Ascending aorta (tissue), 2 donors: ENCODE measurements at places on chromosomes 12 and 14.

- no peak for DNase-seq
Observed at GRCh38 chr12:17456486-17456885, 633.5 kb downstream of the RERGL start.

GRCh38 chr14:95250140-95250769, 69.5 kb downstream of the CLMN start:
- DNase-seq = no peak

GRCh38 chr12:57641699-57642442, 8.9 kb upstream of the B4GALNT1 start:
- DNase-seq = no peak

DNA sequence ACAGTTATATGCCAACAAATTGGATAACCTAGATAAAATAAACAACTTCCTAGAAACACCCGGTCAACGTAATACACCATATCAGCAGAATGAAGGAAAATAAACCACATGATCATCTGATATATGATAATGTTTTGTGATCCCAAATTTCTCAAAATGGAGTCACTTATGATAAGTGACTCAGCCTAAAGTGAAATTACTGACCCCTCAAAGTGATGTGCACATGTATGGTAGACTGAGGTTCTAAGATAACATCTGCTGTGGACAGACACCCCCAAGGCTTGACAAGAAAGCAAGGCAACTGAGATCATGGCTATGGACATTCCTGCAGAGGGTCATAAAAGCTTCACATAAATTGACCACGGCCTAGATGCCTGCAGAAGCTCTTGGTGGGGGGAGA, 105.1 kb upstream of the DCN start:
- DNase-seq = no peak

DNA sequence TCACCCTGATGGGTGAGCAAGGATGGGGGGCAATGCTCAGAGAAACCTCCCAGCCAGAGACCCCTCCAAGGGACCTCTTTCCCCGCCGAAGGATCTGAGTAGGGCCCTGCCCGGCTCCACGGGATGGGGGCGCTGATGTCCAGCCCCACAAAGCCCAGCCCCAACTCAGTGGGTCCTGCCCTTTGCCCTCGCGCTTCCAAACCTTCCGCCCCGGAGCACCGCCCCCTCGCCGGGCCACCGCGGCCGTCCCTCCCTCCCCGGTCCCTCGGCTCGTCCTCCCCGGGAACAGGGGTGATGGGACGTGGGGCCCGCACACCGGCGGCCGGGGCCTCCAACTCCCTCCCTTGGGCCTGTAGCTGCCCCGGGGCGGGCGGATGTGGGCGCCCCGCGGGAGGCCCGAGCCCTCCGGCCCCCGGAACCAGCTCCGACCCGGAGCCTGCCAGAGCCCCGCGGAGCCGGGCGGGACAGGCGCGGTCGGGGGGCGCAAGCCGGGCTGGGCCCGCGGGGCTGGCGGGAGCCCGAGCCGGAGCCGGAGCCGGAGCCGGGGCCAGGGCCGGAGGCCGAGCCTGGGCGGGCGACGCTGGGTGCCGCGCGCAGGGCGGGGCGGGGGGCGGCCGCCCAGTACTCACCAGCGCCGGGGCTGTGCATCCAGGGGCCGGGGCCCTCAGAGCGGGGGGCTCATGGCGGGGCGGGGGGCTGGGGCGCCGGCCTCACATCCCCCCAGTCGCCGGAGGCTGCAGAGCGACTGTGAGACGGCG, 386 bp downstream of the HDAC7 start:
- peak; percentile 82 for DNase-seq

DNA sequence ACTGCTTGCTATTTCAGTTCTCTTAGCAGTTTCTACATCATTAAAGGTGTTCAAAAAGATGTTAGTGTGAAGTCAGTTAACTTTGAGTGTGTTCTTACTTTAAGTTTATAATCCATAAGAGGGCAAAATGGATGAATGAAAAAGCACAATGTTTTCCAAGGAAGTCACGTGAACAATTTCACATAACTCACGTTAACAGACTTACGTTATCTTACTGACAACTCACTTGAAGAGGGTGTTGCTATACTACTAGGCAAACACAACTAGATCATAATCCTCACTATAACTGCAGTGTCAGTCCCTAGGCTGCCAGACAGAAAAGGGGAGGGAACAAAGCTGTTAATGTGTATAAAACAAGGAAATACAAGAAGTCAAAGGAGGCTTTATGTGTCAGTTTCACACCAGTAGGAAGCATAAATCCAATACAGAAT, 6.4 kb downstream of the SLC2A13 start:
- no peak for DNase-seq

GRCh38 chr12:7501031-7501588, 2.5 kb downstream of the CD163 start:
- no peak for DNase-seq

DNA sequence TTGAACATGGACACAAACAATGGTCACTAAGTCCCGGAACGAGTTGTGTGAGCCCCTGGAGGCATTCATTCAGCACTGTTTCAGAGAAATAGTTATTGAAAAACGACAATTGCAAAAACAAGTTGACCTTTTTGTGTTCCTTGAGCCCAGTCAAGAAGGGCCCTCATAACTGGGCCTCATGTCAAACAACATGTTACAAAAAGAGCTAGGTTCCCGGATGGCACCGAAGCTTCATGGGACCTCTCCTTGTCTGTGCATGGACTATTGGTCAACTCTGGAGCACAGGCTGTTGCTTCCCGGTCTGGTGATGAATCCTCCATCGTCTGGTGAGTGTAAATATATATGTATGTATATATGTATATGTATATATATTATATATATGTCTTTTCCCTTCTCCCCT, 176.6 kb downstream of the ALG10 start:
- no peak for DNase-seq

DNA sequence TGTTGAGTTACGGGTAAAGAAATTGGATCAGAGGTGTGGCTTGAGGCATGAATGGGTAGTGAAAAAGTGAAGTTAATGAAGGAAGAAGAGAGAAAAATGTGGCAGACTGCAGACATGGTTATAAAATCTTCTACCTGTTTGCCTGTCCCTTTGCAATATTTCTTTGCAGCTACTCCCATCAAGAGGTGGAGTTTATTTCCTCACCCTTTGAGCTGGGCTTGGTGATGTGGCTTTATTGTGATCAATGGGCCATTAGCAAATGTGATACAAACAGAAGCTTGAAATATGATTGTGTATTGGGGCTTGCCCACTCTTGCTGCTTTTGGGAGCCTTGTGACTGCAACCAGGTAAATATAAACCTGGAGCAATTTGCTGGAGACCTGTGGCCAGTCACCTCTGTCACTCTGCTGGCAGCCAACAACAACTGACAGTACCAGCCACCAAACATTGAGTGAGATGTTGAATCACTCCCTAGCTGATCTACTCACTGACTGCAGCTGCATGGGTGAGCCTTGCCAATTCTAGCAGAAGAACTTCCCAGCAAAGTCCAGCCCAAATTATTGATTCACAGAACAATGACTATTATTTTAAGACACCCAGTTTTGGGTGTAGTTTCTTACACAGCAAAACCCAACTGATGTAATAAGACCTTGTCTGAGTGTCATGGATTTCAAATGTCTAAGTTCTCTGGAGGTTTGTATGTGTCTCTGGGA, 151.0 kb upstream of the ATP2B1 start:
- no peak for DNase-seq

DNA sequence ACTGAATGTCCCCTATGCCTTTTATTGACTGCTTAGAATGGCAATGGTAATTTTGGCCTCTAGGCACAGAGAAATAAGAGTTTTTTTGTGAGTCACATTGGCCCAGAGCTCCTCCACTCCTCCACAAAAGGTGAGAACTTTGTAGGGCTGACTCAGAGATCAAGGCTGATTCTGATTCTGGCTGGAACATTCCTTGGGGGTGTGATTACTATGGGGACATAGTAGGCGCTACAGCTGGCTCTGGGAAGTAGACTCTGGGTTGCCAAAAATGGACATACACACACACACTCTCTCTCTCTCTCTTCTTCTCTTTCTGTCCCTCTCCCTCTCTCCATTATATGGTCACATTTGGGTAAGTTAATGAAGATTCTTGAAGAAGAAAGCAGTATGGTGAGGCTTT, 174.6 kb upstream of the DDHD1 start:
- no peak for DNase-seq

DNA sequence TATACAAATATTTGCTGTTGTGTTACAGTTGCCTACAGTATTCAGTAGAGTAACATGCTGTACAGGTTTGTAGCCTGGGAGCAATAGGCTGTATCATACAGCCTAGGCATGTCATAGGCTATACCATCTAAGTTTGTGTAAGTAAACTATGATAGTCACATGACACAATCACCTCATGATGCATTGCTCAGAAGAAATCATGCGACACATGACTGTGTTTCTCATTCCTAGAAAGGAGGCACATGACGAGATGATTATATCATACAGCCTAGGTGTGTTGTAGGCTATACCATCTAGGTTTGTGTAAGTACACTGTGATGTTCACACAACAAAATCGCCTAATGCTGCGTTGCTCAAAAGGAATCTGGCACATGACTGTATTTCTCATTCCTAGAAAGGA, 31.9 kb downstream of the NOPCHAP1 start:
- DNase-seq = no peak

GRCh38 chr12:113478351-113479011, 6.8 kb upstream of the LHX5 start:
- no peak for DNase-seq

DNA sequence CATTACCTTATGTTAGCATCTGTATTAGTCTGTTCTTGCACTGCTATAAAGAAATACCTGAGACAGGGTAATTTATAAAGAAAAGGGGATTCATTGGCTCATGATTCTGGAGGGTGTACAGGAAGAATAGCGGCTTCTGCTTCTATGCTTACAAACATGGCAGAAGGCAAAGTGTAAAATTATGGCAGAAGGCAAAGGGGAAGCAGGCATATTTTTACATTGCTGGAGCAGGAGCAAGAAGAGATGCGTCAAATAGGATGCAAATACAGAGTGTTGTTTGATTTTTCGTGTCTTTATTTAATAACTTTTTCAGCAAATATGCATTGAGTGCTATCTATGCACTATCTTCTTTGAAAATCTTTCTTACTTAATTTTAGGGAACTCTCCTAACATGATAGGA, 210.7 kb upstream of the SSTR1 start:
- DNase-seq = no peak

DNA sequence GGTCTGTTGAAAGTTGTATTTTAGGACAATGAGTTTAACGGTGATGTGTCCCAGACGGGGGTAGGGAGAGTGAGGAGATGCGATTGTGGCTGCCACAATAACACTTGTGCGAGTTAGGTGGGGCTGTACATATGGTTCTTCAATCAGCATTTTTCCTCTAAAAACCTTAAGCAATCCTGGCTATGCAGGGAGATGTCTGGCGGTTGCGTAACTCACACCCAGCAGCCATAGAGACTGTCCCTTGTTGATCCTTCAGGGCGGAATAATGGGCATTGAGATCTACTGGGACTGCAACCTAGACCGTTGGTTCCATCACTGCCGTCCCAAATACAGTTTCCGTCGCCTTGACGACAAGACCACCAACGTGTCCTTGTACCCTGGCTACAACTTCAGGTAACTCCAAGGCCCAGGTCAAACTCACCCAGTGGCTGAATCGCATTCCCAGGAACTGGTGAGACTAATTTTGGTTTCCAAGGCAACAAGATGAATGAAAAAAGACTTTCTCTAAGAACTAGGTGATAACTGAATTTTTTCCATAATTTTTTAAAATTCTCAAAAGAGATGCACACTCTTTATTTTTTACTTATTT, 34.6 kb downstream of the P2RX7 start:
- no peak for DNase-seq

DNA sequence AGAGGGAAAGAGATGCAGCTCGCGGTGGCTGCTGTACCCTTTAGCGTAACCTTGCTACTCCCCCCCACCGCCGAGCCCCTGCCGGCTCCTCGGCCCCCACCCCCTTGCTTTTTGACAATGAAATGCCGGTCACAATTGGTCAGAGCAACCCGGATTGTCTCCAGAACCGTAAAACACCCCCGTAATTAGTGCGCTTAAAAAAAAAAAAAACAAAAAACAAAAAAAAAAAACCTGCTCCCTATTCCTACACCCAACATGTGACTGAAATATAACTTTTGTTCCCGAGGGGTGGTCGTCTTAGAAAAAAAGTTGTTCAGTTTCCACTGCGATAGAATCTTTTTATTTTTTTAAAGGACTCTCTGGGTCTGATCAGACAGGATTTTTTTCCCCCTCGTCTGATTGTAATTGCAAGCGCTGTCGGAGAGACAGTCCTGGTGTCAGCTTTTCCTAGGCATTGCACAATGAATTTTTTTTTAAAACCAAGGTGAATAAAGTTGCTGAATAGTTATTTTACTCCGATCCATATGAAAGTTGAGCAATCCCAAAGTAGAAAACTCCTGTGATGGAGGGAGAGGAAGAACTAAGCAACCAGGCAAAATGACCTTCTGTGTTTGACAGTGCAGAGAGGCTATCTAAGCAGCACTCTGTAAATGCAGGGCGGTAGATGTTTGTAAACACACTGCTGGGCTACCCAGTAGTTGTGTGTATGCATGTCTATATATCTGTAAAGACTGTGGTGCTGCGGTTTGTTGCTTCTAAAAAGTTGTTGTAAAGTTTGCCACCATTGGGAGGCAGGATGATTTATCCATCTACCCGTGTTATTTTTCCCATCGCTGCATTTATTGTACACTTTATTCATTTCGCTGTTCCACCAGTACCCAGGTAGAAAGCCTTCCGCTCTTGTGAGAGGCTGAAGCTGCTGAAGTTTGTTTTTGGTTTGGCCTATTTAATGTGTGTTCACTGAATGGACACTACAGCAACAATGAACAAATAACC, 1.1 kb downstream of the ETV6 start:
- DNase-seq = no peak

DNA sequence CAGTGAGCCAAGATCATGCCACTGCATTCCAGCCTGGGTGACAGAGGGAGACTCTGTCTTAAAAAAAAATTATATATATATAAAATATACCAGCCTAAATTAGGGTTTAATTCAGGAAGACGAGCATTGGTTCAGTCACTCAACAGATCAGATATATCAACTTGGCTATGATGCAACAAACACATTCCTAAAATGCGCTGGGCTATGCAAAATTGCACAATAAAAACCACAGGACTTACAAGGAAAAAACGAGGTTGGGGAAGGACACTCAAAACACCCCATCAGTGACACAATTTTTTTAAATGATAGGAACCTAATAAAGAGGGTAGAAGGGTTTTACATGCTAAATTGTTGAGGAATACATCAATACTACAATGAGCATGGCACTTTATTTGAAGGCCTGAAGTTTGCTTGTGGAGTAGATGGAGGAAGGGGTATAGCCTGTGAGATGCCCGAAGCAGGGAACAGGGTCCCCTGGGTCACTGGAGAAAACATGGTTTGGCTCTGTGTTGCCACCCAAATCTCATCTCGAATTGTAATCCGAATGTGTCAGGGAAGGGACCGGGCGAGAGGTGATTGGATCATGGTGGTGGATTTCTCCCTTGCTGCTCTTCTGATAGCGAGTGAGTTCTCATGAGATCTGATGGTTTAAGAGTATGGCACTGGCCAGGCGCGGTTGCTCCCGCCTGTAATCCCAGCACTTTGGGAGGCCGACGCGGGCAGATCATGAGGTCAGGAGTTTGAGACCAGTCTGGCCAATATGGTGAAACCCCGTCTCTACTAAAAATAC, 71.2 kb downstream of the TNFAIP2 start:
- peak; percentile 55 for DNase-seq

GRCh38 chr12:62763861-62764645, 170.9 kb downstream of the PPM1H start:
- no peak for DNase-seq

- no peak for DNase-seq
Observed at GRCh38 chr12:94638521-94638920, 11.8 kb downstream of the TMCC3 start.
